T-helper 9 cell (primary cell): ENCODE measurements at places on chromosomes 5 and 9.
A peak's percentile ranks its signal among the peaks of the same experiment; 100 is the strongest.

DNA sequence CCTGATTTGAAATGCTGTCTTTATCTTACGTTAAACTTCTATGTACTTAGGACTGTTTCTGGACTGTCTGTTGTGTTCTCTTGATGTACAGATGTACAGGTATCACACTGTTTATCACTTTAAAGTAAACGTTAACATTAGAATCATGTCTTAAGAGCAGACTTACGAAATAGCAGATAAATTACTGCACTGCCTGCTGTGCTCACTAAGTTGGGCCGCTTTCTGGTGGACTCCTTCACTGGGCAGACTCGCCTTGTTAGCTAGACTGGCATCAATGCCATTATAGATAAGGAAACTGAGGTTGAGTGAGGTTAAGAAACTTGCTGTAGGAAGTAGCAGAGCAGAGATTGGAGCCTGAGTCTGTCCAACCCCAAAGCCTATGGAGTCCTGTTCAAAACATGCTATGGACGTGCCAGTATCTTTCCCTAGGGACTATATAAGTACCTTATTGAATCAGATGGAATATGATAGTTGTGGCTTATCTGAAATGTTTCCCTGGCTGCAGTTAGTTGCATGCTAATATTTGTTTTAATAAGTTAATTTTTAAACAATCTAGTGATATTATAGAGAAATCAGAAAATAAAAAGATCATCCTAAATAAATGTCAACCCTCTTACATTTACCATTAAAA is 16.9 kb downstream of the ZNF618 start:
- no peak for DNase-seq

- DNase-seq, result no peak
Measured at GRCh38 chr5:66967102-66967501, 229.5 kb downstream of the CD180 start.

DNA sequence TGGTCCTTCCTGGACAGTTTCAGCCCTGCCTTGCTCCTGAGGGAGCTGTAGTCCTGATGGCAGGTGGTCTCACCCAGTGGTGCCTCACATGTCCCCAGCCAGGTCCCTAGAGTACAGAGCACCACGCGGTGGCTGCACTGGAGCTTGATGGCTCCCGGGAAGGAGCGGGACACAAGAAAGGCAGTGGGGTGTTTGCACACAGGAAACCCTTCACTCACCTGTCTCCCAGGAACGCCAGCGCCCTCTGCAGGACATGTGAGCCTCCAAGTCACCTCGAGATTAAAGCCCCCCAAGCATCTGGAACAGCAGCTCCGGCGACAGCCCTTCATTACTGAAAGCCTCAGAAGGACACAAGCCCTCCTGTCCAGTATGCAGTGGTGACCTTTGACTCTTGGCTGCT is 19.9 kb upstream of the TMEM250 start:
- peak; percentile 41 for DNase-seq

DNA sequence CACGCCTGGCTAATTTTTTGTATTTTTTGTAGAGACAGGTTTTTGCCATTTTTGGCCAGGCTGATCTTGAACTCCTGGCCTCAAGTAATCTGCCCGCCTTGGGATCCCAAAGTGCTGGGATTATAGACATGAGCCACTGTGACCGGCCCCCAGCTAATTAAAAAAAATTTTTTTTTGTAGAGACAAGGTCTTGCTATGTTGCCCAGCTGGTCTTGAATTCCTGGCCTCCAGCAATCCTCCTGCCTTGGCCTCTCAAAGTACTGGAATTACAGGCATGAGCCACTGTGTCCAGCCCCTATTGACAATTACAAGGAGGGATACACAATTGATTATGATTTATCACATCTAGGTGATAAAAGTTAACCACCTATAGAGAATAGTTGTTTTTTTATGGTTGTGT is 59.5 kb downstream of the NR2F1 start:
- DNase-seq, result no peak

DNA sequence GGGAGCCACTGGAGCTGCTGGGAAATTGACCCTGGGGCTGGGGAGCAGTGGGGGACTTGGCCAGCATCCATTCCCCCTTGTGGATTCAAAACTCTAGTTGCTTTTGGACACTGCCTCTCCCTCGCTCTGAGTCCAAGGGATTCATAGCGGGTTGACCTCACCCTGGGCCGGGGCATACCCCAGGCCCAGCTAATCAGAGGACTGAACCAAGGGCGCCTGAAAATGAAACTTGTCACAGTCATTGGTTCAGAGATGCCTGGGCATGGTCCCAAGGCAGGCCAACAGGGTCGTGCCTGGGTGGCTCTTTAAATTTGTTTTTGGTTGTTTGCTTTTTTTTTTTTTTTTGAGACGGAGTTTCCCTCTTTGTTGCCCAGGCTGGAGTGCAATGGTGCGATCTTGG is 22.6 kb downstream of the STK10 start:
- DNase-seq, result no peak

- no peak for DNase-seq
Measured at GRCh38 chr5:34751807-34752736, 86.9 kb upstream of the TTC23L start.

DNA sequence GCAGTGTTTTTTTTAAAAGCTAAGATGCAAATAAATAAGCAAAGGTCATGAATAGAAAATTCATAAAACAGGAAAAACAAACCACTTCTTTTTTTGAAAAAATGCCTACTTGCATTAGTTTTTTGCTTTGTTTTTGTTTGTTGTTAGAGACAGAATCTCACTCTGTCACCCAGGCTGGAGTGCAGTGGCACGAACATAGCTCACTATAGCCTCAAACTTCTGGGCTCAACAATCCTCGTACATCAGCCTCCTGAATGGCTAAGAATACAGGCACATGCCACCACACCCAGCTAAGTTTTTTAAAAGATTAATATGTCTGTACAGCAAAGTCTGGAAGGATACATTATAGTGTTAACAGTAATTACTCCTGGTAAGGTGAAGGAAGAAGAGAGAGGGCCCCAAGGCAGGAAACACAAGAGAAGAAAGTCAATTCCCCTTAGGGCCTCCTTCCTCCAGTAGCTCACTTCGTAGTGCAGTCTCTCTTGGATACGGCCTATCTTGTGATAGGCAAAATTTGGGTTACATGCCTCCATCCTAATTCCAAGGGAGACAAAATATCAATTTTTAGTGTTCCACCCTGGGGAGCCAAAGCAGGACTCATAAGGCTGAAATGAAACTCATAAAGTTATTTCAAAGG is 15.3 kb downstream of the FAM169A start:
- DNase-seq, result no peak

DNA sequence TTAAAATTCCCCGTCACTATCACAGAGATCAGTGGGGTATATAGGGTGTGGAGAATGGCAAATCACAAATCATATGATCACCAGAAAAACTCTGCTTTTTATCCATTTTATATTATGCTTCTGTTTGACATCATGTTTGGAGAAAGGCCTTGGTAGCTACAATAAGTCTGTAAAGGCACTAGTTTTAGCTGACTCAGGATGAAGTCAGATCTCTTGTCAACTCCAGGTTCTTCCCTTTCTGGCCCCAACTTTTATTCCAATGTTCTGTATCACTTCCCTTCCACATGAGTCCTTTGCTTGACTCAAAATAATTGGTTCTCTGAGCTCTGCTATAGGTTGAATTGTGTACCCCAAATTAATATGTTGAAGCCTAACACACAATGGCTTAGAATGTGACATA is 484.9 kb downstream of the PTPRD start:
- DNase-seq, result no peak

DNA sequence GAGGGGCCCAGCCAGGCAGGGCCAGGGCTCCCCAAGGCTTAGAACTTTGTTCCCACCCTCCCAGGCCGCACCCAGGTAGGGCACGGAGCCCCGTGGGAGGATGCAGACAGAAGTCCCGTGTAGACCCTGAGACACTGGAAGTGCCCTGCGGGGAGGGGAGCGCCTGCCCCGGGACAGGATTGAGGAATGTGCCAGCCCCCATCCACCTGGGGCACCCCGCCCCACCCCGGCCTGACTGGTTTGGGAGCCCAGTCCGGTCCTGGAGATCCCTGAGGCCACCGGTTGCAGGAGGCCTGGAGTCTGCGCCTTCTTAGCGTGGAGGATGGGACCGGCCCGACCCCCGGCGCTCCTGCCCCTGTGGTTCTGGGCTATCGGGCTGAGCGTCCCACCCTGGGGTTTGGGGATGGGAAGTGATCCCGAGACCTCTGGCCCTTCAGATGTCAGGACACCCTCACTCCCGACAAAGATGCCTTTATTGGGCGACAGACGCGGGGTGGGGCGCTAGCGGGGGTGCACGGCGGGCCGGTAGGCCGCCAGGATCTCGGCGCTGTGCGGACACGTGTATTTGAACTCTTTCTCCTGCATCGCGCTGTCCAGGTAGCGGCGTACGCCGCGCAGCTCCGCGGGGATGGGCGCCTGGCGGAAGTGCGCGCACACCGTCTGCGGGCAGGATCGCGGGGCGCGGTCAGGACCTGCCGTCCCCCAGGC is 2.0 kb downstream of the CLIC3 start:
- DNase-seq, result no peak

GRCh38 chr5:150073677-150074076 is 12.7 kb downstream of the CSF1R start:
- DNase-seq, result no peak

DNA sequence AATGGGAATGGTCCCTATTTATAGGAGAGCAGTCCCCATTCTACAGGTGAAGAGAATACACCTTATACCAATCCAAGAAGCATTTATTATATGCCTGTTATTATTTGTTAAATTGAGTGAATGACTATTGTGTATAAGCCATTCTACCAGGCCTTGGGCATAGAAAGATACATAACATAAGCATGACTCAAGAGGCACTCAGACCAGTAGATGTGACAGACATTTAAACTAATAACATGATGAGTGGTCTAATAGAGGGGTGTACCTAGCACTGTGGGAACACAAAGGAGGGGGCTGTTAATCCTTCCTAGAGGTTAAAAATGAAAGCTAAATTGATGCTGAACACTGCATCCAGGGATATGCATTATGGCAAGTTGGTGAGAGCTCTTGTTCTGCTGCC is 145.0 kb upstream of the TNC start:
- DNase-seq, result no peak

- no peak for DNase-seq
Measured at GRCh38 chr5:1840071-1840547, 38.9 kb downstream of the NDUFS6 start.

DNA sequence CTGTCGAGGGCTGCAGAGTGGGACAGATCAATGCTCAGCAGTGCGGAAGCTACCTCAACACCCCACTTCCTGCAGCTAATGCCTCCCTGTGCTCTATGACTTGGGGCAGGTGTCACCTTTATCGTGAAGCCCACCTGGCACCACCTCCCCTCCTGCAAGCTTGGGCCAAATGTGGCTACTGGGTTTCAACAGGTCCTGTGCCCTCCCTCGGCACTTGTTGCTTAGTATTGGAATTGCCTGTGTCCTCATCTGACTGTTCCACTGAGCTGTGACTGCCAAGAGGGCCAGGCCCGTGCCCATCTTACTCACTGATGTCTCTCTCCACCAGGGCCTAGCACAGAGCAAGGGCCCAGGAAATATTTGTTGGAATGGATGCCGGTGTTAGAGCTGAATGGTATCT is 9.4 kb downstream of the SLC27A4 start:
- no peak for DNase-seq
